ENCODE measurements at places on chromosomes 11 and 22.

- DNase-seq: no peak
Observed at GRCh38 chr22:46446799-46447198, 90.6 kb downstream of the CELSR1 start.

GRCh38 chr22:22929381-22930221, 42.0 kb downstream of the IGLL5 start:
- DNase-seq: no peak

- no peak for DNase-seq
Observed at GRCh38 chr11:43532041-43532440, 148.5 kb upstream of the HSD17B12 start.

DNA sequence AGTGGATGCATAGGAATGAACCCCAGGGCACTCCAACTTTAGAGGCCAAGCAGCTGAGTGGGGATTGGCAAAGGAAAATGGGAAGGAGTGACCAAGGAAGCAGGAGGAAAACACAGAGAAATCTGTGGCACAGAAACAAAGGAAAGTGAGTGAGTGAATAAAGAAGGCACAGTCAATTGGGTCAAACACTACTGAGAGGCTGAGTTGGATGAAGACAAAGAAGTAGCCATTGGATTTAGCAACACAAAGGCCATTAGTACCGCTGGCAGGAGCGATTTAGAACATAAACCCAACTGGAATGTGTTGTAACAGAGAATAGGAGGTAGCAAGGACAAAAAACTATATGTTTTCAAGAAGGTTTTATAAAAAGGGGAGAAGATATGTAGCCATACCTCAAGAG, 6.6 kb upstream of the NXPE1 start:
- no peak for DNase-seq

GRCh38 chr22:30674482-30674881, 6.8 kb upstream of the DUSP18 start:
- DNase-seq: no peak

- peak; percentile 93 for DNase-seq
Observed at GRCh38 chr11:3840870-3841425, at the start of gene RHOG. RHOG (minus strand) TSS chr11:3840959; CDS start chr11:3828138, 12,821 bp downstream.

Data from NCI-H226 (cell line).